NCI-H1048 (cell line): ENCODE measurements at places on chromosomes 12 and 14.

GRCh38 chr12:27428466-27428865, 18.1 kb upstream of the SMCO2 start:
- DNase-seq, result no peak

- no peak for DNase-seq
Observed at GRCh38 chr14:53360829-53361228, 207.7 kb upstream of the DDHD1 start.

- no peak for DNase-seq
Observed at GRCh38 chr12:131065279-131065678, 111.6 kb downstream of the ADGRD1 start.

DNA sequence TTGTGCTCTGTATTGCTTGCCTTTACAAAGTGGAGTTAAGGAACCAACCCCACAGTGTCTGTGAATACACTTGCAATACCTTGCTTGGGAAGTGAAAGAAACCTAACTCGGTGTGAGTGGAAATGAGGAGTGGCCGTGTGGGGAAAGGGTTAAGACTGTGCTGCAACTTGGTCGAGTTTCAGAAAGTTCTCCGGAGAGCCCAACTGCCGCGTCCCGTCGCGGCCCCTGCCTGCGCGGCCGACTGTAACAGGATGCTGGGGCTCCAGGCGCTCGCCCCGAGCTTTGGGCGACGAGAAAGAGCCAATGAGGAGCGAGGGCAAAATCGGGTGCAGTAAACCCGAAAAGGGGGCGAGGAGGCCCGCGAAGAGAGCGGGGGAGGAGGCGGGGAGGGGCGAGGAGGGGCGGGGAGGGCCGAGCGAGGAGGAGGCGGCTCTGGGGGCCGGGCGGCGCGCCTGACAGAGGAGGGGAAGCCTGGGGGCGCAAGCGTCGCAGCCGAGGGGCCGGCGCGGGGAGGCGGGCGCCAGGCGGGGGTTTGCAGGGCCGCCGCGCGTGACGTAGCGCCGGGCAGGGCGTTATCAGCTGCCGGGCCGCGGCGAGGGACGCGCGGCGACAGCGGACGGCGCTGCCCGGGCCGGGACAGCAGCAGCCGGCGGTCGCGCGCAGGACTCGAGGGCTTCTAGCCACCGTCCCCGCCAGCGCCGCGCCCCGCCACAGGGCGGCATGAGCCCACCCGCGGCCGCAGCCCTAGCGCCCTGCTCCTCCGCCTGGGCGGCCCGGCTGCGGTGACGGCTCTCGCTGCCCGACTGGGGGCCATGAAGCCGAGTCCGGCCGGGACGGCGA, at the start of gene DACT1:
TSS of gene DACT1 (plus strand) at position 572 of the 840 bp plus-strand sequence. CDS start at position 813, 241 bp downstream.
- DNase-seq, result no peak

DNA sequence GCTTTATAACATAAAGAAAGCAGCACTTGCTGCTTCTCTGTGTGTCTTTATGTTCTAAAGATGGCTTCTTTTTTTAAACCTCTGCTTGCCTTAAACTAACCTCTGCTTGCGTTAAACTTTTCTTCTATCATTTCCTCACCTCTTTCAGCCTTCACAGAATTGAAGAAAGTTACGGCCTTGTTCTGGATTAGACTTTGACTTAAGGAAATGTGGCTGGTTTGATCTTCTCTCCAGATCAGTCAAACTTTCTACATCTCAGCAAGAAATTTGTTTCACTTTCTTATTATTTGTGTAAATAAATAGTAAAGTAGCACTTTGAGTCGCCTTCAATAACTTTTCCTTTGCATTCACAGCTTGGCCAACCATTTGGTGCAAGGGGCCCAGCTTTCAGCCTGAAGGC, 64.2 kb downstream of the CMAS start:
- no peak for DNase-seq

GRCh38 chr14:22908601-22909000, 10.3 kb downstream of the RBM23 start:
- no peak for DNase-seq

GRCh38 chr12:76072568-76072967, 11.9 kb downstream of the NAP1L1 start:
- DNase-seq, result no peak

- DNase-seq, result no peak
Observed at GRCh38 chr14:77823378-77823777, 23.5 kb downstream of the ADCK1 start.

GRCh38 chr14:36022765-36023410, 153.6 kb downstream of the PTCSC3 start:
- no peak for DNase-seq

DNA sequence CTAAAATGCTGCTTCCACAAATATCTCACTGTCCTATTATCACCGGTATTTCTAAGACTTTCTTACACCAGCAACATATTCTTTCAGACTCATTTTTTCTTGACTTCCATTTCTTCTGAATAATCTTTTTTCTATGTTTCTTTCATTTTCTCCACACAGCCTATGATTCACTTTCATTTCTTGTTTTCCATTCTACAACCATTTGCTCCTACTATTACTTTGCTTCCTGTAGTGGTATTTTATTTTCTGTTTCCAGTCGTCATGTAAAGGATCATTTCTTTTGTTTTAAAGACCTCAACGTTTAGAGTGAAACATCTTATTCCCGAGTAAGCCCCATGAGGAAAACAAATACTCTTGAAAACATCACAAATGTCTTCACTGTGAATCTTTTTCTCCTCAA, 182.2 kb upstream of the MDGA2 start:
- no peak for DNase-seq

DNA sequence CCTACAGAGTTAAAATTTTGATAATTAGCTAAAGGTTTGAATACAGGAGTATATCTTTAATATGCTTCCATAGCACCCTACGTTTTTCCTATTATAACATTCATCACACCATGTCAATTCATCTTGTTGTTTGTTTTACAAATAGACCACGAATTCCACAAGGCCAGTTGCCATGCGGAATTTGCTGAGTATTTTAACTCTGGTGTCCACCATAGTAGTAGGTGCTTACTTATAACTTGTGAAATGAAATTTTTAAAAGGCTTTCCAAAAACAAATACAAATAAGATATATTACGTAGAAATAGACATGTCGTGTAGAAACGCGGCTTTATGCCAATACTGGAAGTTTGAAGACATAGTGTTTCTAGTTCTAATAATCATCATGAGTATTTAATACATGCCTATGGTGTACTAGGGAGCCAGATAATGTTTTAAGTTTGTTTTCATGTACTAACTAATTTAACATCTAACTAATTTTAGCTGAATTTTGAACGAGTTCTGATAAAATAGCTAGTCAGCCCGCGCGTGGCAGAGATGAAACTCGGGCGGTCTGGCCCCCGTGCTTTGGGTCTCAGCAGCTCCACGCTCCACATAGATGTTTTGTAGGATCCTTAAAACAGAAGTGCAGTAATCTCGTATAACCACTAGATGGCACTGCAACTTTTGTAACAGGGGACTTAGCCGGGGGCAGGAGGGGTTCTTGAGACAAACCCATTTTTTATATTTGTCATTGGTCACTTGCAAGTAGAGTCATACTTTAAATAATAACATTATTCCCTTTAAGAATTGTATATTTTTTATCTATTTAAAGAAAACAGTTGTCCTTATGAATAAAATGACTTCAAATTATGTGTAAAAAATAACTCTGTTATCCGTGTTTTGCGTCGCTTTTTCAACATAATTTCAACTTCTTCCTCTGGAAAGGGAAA, 10.2 kb downstream of the CD69 start:
- DNase-seq, result peak; percentile 42

DNA sequence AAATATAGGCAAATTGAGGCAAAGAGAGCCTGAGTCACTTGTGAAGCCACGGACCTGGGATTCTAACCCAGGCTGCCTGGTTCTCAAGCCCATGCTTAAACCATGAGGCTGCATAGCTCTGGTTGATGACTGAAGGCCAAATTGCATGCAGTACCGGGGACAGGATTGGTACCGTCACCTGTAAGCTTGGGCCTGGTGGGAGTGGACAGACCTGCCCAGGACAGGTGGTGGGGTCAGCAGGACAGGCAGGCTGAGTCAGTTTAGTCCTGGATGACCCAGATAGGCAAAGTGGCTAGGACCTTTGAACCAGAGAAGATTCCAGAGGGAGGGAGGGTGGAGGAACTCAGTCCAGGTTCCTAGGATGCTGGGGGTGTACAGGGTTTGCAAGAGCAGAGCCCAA, 25.8 kb downstream of the RIN3 start:
- no peak for DNase-seq

- DNase-seq, result no peak
Observed at GRCh38 chr14:64775081-64775777, 71.0 kb downstream of the PLEKHG3 start.

- no peak for DNase-seq
Observed at GRCh38 chr14:85150166-85150565, 379.8 kb upstream of the FLRT2 start.
